ENCODE measurements at places on chromosomes 1 and 21.
A peak's percentile ranks its signal among the peaks of the same experiment; 100 is the strongest.

- ATAC-seq, result no peak
Observed at GRCh38 chr1:55682198-55682597, 467.0 kb upstream of the USP24 start.

DNA sequence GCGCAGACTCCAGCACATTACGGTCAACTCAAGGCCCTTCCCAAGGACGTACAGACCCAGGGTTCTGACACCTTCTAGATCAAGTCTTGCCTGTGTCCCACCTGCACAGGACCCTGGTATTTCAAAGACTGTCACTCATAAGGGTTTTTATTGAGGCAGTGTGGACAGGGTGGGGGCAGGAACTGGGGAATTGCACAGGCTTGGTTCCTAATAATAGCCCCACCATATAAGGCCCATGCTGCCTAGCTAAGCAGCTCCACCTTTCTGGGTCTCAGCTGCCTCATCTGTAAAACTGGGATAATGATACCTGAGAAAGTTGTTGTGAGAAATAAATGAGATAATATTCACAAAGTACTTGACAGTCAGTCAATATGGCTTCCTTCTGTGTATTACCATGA, 55.3 kb upstream of the PUM1 start:
- no peak for ATAC-seq

DNA sequence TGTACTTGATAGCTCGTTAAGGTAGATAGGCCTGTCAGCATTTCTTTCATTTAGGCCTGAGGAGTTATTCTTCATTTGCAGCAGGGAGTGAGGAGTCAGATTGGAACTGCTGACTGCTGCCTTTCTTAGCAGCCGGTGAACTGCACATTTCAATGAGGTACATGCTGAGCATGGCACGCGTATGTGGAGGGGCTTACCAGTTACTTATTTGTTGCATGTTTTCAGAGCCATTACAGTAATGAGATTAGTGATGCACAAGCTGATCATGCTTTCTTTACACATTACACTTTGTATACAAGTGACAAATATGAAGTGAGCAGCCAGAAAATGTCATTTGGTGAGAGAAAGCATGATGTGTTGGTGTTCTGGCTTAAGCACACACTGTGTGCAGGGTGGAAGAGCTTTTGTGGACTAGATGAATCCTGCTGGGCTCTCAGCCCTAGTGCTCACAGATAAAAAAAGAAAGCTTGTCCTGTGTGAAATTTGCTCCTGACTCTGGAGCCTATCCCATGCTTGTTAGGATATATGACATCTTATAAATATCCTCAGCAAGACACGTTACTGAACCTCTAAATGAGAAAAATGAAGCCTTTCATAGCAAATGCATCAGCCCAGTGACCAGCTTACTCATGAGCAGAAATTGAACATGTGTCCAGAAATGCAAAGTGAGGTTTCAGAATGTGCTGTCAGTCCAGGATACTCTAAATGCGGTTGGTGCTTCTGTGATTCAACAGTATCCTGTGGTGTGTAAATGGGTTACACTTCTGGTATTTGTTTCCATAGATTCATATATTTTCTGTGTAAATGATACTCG, 574.7 kb upstream of the ADGRL2 start:
- no peak for ATAC-seq

DNA sequence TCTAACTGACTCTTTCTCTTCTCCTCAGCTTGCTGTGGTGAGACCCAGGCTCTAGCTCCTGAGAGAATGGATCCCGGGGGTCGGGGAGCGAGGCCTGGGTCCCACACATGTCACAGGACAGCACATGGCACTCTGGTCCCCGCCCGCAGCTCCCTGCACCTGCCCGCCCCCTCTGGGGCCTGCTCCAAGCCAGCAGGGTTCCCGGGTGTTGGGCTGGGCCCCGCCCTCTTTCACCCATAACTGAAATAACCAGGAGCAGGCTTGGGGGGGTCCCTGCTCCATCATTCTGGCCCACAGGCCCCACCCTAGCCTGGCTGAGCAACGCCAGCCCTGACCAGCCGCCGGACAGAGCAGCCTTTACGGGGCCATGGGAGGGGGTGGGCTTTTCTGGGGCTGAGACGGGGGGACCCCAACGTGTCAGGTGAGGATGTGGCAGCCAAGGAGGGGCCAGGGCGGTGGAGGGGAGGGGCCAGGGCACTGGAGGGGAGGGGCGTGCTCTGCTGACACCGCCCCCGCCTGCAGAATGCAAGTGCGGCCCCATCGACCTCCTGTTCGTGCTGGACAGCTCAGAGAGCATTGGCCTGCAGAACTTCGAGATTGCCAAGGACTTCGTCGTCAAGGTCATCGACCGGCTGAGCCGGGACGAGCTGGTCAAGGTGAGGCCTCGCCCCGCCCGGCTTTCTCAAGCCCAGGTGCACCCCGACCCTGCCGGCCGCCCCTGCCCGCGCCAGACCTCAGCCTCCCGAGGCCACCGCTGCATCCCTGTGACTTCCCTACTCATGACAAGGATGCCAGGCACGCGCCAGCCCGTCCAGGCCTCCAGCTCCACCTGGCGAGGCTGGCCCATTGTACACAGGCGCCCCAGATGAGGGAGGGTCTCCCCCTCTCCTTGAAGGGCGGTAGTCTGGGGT, 19.4 kb downstream of the COL6A1 start:
- ATAC-seq, result peak; percentile 65

DNA sequence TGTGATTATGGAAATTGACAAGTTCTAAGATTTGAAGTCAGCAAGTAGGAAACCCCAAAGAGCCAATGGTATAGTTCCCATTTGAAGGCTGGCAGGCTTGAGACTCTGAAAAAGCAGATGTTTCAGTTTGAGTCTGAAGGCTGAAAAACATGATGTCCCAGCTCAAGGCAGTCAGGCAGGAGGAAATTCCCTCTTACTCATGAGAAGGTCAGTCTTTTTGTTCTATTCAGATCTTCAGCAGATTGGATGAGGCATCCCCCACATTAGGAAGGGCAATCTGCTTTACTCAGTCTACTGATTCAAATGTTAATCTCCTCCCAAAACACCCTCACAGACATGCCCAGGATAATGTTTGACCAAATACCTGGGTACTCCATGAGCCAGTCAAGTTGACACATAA, 372.5 kb upstream of the ST6GALNAC5 start:
- no peak for ATAC-seq

DNA sequence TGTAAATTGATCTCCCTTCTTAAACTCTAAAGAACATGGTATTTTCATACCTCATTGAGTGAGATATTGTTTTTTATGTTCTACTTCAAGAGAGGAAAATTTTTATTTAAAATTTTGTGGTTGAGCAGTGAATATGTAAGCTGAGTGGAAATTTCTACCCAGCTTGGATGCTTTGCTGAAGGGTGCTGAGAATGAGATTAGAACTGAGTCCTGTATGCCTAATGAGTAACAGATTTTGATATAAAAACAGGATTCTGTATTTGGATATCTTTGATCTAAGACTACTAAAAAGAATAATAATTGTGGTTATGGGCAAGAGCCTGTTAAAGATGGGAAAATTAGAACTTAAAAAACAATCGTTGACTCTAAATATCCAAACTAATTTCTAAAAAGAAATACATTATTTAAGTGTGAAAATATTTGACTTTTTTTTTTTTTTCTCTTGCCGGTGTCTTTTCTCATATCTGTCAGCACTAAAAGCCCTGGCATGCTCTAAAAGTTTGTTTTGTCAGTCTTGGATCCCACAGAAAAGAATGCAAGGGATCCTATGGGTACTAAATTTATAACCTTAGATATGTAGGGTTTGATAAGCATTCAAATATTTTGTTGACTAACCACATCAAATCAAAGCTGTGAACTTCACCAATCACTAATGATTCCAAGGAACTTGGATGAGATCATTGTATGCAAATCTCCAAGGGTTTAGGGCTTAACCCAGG, 652.3 kb downstream of the PTPRC start:
- no peak for ATAC-seq

DNA sequence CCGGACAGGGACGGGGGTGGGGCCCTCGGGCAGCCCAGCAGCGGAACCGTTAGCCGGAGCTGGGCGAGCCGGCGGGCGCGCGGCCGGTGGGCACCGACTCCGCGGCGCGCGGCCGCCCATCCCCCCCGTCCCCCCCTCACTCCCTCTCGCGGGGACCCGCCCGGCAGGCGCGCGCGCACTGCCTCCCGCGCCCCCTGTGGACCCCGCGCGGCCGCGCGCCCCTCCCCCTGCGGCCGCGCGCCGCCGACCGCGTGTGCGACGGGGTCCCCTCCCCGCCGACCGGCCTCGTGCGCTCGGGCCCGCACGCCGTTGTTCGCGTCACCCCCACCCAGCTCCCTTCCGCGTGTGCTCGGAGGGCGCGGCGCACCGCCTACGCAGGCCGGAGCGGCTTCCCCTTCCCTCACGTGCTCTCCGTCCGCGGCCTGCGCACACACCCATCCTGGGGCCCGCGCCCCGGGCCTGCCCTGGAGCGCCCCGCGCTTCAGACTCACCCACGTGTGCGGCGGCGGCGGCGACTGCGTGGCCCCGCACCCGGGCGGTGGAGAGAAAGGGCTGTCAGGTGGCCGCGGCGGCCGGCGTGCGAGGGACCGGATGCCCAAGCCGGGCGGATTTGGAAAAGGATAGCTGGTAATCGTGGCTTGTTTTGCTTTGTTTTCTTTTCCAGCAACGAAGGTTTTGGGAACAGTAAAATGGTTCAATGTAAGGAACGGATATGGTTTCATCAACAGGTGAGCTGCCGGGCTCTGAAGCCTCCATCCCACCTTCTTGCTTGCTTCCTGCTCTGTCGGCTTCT, 717 bp downstream of the YBX1 start:
- peak; percentile 71 for ATAC-seq

DNA sequence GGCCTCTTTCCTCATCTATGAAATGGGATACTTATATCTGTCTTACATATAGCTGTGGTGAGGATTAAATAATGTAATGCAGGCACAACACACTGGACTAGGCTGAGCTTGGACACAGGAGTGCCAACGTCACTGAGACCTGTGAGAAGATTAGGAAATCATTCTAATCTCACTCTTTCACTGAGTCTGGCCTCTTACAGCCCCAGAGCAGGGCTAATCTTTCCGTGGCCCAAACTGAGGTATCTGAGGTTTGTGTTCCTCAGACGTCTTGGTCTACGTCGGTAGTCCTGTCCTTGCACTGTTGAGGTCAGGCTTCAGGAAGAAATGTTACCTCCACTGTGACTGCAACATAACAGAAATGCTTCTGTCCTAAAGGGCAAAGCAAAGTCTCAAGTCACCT, 22.6 kb upstream of the A3GALT2 start:
- no peak for ATAC-seq

GRCh38 chr1:7642781-7643529, 128.1 kb upstream of the VAMP3 start:
- no peak for ATAC-seq
